ENCODE measurements at places on chromosomes 4 and X.
A peak's percentile ranks its signal among the peaks of the same experiment; 100 is the strongest.

DNA sequence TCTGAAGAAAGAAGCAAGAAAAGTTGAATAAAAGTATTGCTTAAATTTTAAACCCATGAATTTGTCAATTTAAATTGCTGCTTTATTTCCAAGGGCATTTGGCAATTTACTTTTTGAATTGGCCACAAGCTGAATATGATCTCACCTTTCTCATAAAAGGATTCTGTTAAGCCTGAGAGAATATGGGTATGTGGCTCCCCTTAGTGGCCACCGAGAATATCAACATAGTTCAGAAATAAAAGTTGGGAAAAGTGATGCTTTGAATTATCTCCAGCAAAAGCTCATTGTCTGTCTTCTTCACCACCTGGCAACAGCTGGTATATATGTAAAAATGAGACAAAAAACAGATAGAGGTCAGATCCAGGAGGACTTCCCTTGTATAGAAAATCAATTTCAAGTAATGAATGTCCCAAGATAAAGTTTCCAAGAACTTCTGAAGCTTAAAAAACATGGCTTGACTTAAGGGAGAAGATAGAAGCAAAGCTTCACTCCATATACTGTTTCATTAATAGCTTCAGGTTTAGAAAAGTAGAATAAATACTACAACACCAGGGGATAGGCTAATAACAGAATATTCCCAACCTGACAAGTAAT is 290.7 kb upstream of the FAM241A start:
- DNase-seq: peak; percentile 64

DNA sequence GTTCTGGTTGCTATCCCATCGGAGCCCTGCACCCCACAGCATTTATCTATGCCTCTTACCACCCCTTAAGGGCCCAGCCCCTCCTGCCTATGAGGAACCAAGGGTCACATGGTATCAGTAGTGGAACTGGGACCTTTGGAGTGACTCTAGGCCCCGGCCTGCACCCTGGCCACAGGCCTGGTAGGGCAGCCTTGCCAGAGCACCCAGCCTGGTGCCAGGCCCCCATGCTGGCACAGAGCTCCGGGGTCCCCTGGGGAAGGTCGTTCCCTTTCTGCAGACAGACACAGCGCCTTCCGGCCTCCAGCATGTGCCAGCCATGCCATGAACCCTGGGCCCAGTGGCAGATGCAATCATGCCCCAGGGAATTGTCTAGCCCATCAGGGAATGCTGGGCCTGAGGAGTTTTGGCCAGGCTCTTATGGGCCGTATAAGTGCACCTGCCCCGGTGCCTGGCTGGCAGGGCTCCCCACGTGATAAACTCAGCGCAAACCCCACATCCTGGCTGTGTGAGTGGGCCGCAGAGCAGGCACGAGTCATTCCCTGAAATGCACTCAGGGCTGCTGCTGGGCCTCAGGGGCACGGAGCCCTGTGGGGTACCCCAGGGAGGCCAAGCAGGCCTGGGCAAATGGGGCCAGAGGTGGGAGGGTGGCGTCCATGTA is 19.8 kb upstream of the ADD1 start:
- DNase-seq: no peak

DNA sequence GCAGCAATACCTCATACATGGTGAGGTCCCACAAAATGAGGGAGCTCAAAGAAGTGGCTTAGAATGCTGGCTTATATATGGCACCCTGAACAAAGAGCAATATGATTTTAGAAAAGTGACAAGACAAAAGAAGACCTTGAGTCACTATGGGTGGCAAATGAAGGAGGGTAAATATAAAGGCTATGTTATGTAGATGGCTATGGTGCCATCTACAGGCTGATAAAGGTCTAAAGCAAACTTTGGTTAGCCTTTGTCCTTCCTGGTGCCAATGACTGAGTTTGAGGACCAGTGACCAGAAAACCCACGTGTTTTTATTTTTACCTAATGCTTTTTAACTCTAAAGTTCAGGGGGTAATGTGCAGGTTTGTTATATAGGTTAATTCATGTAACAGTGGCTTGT is 151.8 kb downstream of the CCNG2 start:
- DNase-seq: peak; percentile 41

- no peak for DNase-seq
Observed at GRCh38 chr4:151631349-151631748, 129.5 kb downstream of the GATB start.

- no peak for DNase-seq
Observed at GRCh38 chr4:140837736-140838135, 81.6 kb upstream of the TBC1D9 start.

GRCh38 chr4:98046665-98047064 is 96.6 kb downstream of the STPG2 start:
- no peak for DNase-seq

- DNase-seq: no peak
Observed at GRCh38 chrX:41984628-41985027, 61.3 kb upstream of the CASK start.

All from choroid plexus epithelial cell (primary cell).